Inflammatory macrophage treated with lipopolysaccharide for 4 hours (primary cell): ENCODE measurements at places on chromosomes 13 and 19.

DNA sequence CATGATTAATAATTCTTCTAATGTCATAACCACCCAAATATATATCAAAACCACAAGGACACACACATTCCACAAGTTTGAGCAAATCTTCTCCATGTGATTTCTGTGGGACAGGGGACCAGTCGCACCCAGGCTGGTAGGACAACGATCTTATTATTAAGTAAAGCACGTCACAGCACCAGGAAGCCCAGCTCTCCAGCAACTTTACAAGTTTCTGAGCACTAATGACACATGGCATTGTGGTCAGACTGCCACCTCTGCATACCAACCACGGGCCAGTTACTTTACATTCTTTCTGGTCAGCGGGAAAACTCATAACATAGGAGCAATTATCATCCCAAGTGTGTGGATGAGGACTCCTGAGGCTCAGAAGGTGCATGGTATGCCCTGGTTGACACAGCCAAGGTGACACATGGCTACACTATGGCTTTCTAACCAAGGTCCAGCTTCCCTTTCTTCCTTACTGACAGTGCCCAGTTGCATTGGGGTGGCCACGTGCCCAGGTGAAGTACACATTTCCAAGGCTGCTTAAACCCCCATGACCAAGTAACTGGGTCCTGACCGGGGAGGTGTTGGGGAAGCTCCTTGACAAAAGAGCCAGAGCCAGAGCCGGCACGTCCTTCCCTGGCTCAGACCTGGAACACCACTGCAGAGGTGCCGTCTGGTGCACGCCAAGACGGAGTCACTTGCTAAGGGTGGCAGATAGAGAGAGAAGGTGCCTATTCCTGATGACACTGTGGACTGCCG lies 27.4 kb downstream of the LATS2 start:
- DNase-seq: peak; percentile 26

DNA sequence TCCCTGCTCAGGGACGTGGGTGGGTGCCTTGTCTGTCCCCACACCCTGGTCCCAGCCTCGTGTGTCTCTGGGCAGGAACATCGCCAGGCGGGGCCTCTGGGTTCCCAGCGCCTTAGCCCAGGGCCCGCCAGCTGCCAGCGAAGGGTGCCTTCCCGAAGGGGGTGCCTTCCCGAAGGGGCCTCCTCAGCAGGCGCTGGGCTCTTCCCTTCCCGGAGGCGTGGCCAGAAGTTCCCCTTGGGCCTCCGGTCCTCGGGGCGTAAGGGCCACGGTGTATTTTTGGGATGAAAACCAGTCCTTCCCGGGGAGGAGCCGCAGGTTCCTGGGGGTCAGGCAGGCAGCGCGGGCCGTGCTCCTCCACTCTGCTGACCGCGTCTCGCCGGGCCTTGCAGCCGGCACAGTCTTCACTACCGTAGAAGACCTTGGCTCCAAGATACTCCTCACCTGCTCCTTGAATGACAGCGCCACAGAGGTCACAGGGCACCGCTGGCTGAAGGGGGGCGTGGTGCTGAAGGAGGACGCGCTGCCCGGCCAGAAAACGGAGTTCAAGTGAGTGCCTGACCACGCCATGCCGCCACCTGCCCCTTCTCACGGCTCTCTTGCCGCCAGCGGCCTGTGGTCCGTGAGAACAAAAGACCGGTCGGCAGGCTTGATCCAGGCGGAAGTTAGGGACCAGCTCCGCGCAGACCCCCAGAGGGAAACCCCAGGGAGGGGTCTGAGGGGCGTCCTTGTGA lies 6.9 kb downstream of the BSG start:
- no peak for DNase-seq

DNA sequence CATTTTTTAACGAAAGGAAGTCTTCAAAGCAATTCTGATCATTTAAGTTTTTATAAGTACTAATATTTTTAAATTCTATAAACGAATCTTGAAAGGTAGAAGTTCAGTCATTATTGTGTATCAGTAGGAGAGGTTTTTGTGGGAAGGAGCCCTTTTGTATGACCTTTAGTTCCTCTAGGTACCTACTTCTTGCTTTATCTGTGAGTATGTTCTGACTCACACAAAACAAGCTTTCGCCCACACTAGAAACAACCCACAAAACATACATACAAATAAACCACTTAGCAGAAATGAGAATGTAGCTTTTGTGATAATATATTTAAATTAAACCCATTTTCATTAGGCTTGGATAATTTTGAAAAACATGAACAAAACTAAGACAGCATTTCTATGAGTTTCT lies 27.8 kb downstream of the ERCC5 start:
- DNase-seq: peak; percentile 33

DNA sequence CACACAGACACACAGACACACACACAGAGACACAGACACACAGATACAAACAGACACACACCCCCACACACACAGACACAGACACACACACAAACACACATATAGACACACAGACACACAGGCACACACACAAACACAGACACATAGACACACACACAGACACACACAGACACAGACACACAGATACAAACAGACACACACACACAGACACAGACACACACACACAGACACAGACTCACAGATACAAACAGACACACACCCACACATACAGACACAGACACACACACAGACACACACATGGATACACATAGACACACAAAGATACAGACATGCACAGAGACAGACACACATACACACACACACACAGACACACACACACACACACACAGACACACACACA lies 174.5 kb downstream of the URI1 start:
- no peak for DNase-seq
